ENCODE measurements at places on chromosomes 3 and 15.
A peak's percentile ranks its signal among the peaks of the same experiment; 100 is the strongest.

- DNase-seq: no peak
Measured at GRCh38 chr3:170228093-170228766, 6.0 kb downstream of the PRKCI start.

- DNase-seq: no peak
Measured at GRCh38 chr3:24810881-24811280, 316.2 kb upstream of the THRB start.

- DNase-seq: no peak
Measured at GRCh38 chr3:28125342-28125741, 116.1 kb upstream of the CMC1 start.

GRCh38 chr3:46895204-46895660, 17.7 kb downstream of the PTH1R start:
- DNase-seq: peak; percentile 65

DNA sequence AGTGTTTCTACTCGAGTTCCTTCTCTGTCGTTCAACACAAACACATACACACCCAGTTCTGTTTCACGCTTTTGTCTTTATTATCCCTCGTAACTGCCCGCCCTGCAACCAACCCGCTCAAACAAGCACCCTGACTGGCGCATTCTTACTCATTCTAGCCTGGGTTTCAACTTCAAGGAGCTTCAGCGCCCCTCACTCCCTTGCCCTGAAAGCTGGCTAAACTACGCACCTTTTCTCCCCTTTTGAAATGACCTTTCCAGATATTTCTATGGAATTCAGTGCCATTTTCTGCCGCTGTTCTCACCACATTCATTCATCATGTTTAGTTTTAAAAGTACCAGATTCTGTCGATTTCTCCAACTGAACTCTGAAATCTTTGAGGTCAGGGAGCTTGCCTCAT, 653 bp upstream of the MFSD1 start:
- no peak for DNase-seq

DNA sequence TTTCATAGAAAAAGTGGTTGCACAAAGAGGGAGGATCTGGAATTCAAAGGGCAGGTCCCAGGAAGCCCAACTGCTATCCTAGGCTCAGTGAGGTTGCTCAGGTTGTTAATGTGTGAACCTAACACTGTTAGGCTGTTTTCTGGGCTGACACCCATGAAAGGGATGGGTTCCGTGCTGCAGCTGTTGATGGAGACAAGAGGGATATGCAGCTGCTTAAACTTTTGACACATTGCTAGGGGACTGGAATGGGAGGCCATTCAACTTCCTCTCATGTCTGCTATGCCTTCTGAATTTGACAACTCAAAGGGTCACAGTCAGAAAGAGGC, 198.0 kb upstream of the NR2E3 start:
- no peak for DNase-seq

DNA sequence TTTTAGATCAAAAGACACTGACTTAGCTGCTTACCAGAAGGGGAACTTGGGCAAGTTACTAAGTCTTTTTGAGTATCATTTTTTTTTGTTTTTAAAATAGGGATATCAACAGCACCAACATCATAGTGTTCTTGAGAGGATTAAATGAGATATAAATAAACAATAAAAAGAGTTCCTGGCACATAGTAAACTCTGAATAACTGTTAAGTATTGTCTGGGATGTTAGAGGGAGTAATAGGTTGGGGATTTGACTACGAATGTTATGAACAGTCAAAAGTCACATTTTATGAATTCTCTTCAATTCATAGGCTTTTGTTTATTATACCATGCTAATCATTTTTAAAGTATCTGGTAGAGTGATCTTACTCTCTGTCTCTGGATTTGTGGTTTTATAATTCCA, 37.8 kb upstream of the FAH start:
- DNase-seq: no peak

DNA sequence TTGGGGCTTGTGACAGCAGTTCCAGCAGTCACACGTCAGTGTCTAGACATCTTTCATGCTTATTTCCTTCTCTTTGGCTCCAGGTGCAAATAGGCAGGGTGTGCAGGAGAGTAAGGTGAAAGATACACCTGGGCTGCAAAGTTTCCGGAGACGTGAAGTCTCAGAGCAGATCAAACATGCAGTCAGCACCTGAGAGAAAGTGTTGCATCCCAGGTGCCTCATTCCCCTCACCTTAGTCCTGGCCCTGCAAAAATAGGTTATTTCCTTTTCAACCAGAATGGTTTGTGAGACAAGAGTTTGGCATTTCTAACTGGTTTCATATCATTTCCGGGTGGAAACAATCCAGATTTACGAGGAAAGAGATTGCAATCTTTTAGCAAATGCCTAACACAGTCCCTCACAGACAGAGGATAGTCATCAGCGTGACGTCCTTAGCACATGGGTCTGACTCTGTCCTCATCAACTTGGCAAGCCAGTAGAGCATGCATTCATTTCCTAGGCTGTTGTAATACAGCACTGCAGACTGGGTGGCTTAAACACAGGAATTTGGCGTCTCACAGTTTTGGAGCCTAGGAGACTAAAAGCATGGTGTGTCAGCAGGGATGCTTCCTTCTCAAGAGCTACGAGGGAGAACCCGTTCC, 58.2 kb upstream of the ARRDC4 start:
- no peak for DNase-seq

DNA sequence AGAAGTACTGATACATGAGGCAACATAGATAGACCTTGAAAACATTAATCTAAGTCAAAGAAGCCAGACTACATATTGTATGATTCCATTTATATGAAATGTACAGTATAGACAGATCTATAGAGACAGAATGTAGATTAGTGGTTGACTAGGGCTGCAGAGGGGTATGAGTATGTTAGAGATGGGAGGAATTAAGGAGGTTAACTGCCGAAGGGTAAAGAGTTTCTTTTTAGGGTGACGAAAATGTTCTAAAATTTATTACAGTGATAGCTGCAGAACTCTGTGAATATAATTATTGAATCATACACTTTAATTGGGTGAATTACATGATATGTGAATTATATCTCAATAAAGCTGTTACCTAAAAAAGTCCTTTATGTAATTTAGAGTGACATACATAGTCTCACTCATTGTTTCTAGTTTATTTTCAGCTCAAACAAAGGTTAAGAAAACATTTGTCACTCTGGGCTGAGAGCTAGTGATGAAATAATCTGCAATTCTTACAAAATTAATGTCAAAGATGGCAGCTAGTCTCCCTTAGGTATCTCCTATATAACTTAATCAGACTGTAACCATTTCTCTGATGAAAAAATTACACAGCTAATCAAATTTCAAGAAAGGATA, 61.4 kb downstream of the DENND4A start:
- no peak for DNase-seq

DNA sequence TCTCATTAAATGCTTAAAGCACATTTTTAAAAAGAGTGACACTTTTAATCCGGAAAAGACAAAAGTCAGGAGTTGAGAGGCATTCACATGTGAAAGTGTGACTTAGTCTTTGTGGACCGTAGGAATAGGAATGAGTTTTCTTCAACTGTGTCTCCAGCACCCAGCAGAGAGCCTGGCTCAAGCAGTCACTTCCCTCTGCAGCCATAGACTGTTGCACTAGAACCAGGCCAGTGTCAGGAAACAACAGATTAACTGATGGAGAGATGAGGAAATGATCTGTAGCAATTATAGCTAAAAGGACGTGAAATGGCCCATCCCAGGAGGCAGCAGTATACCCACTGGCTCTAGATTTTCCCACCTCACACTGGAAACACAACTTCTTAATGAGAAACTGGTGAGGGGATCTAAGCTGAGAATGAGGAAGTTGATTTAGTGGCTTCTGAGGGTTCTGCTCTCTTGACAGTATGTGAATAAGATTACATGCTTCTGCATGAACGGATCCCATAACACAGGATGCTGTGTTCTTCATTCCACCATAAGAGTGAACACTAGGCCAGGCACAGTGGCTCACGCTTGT, 19.8 kb downstream of the CFAP92 start:
- DNase-seq: no peak

- no peak for DNase-seq
Measured at GRCh38 chr3:23219552-23219951, 16.4 kb downstream of the UBE2E2 start.

DNA sequence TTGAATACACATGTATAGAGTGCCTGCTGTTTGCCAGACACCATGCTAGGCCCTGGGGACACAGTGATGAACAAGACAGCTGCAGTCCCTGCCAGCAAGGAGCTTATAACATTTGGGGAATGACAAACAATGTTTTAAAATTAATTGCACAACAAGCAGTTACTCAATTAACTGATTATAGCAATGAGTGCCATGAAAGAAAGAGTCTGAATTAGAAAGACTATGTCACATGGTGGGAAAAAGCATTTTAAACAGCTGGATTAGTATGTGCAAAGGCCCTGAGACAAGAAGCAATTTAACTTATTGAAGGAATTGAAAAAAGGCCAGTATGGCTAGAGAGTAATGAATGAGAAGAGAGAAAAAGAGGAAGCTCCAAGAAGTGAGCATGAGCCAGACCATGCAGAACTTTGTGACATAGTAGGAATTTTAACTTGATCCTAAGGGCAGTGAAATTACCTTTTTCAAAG, 64.5 kb upstream of the PLXNA1 start:
- DNase-seq: no peak

- no peak for DNase-seq
Measured at GRCh38 chr3:63945558-63946096, 33.4 kb upstream of the SCAANT1 start.

GRCh38 chr3:183317886-183318865, 65.1 kb downstream of the B3GNT5 start:
- DNase-seq: no peak

DNA sequence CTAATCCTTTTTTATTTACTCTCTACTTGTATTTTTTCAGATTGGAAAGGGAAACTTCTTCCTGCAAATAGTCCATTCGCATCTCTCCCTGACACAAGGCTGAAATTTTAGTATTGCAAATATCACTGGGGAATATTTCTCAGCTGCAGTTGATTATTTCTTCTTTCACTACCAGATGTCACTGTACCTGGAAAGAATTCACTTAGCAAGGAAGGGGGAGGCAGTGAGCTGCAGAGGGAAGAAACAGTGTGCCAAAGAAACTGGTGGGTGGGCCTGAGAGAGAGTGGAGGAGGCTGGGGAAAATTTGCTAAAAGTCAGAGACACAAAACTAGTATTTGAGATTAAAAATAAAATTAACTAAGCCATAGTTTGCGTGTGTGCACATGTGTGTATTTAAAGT, 142.3 kb upstream of the STT3B start:
- no peak for DNase-seq

- no peak for DNase-seq
Measured at GRCh38 chr3:30686176-30686575, 79.8 kb downstream of the TGFBR2 start.

DNA sequence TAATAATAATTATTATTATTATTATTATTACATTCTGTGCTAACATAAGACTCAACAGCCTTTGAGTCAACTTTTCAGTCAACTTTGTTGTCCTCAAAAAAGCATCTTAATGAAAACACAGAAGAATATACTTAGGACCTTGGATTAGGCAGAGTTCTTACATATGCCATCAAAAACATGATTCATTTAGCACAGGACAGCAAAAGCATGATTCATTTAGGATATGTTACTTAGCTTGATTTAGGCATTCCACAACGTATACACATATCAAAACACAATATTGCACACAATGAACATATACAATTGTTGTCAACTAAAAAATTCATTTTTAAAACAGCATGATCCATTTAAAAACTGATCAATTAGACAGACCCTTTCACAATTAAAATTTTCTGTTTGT, 213.0 kb downstream of the FMN1 start:
- no peak for DNase-seq

GRCh38 chr15:85412956-85413854, 32.8 kb downstream of the AKAP13 start:
- DNase-seq: peak; percentile 42

DNA sequence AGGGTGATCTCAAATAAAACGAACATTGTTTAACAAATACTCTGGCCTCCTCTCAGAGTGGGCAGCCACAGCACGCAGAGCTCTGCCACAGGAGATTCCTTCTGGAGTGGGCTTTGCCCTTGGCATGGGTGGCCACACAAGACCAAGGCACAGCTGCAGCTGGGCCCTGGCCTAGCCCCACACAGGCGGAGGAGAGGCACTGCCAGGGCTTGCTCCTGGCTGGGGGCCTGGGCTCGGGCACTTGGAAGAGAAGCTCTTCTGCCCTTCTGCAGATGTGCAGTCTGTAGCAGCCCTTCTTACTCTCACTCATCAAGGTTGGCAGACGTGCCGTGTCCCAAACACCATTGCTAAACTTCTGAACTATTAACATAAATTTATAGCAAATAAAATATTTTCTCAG, 67.2 kb downstream of the CRTC3 start:
- no peak for DNase-seq
